ENCODE measurements at places on chromosomes 5 and 9. TPM values are rescaled to one million over a fixed set of nuclear protein-coding genes. Genes with fewer than 3 reads are reported as not detected.

DNA sequence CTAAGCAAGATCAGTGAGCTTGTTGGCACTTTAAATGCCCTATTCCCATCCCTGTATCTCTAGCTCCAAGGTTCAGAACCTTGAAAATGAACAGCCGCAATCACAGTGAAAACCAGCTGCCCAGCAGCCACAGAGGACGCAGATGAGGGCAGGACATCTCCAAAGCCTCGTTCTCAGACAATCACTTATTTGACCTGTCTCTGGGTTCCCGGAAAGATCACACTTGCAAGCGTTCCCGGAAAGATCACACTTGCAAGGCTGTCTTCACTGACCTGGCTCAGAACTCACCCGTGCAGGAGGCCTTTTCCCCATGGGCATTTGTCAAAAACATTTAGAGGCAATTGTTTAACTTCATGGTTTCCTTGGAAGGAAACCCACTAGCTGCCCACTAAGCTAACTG is 25.7 kb downstream of the IPPK start:
- DNase-seq = no peak

DNA sequence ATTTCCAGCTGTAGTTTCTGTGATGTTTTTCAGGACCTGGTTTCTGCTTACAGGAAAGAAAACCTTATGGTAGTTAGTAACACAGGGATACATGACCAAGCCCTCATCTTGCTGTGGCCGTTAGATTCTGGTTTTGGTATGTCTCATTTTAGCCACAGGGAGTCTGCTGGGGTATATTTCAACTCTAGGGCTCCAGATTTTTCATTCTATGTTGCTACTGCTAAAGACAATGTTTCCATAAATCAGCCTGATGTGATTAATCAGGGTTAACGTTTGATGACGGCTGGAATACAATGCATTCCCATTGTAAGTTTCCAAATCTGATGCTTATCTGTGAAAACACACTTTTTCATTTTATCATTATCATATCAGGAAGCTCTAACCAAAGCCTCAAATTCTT is 48.2 kb downstream of the P4HA2 start:
- DNase-seq = no peak

DNA sequence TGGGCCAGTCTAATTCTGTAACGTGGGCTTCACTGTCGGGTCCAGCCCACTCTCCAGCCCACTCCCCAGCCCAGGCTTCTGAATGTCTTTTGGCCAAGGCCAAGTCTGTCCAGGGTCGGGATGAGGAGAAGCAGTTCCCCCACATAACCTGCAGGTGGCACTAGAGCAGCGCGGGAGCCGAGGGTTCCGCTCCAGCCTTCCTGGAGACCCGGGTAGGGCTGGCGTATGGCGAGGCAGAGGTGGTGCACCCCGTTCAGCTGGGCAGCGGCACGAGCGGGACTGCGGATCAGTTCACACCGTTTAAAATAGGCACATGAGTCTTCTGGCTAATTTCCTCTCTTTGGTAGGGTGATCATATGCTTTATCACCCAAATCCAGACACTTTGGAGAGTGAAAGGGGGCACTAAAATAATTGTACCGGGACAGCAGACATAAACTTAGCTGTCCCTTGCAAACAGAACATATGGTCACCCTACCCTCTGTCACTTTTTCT is 185.9 kb downstream of the MSX2 start:
- peak; percentile 54 for DNase-seq

- peak; percentile 60 for DNase-seq
Measured at GRCh38 chr9:34546834-34547827, 24.3 kb upstream of the ENHO start.

GRCh38 chr5:36153726-36154125 is 1.8 kb downstream of the SKP2 start:
- DNase-seq = no peak

- DNase-seq = no peak
Measured at GRCh38 chr5:68334553-68334886, 119.0 kb downstream of the PIK3R1 start.

- DNase-seq = no peak
Measured at GRCh38 chr5:43422143-43422542, 10.0 kb upstream of the CCL28 start.

- DNase-seq = no peak
Measured at GRCh38 chr5:179613460-179614071, 9.9 kb downstream of the HNRNPH1 start.

DNA sequence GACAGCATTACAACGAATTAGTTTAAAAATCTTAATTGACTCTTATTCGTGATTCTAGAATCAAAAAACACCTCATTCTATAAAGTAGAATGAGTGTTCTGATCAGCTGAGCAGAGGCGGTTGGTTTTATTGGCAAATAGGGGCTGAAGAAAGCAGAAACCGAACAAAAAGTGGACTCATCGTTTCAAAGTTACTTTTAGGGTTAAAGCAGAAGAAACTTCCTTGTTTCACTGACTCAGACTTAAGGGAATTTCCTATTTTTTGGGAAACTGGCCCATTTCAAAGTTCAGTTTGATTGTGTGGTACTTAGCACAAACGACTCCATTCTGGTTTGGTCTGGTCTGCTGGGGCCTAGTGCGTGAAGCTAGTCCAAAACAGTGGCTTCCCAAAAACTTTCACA is 862 bp upstream of the NDUFB6 start:
- no peak for DNase-seq

GRCh38 chr5:125274211-125274610 is 527.8 kb upstream of the ZNF608 start:
- DNase-seq = no peak

GRCh38 chr9:37574241-37574721 is 1.9 kb downstream of the FBXO10 start:
- DNase-seq = no peak

DNA sequence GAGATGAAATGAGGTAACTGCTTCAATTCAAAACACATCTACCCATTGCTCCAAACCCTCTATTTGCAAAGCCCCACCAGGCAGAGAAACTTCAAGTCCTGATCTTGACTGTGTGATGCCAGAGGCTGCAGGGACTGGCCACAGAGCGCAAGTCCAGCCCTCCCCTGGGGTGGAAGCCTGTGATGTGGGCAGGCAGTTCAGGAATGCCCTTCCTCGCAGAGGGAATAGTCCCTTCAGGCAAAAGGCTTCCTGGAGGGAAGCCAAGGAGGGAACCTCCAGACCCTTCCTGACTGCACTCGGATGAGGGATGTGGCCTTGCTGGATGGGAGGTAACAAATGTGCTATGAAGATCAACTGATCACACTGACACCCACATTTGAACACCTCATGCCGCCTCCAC is 131.2 kb downstream of the SLIT3 start:
- no peak for DNase-seq

DNA sequence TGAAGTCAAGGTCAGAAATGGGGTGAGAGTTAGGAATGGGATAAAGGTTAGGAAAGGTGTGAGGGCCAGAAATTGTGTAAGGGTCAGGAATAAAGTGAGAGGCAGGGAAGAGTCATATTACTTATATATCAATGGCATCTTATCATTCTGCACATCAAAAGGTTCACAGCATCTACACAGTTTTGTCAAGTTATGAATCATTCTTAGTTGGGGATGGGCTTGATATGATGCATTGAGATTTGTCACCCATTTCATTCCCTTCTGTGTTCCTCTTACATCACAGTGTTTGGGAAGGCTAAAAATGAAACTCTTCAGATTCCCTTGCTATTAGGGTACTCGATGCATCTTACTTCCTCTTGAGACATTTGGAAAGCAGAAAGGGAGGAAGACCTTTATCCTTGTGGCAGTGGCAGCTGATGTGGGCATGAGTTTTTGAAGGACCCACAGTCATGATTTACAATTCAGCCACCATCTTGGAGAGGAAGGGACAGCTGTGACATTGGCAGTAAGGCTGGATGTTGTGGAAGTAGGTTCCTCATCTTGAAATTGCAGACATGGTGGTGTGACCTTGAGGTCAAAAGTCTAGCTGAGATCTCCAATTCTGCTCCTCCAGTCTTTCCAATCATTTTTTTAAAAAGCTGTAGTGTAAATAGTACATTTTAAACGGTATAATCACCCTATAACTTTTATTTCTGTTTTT is 24.2 kb upstream of the NPR3 start:
- no peak for DNase-seq

DNA sequence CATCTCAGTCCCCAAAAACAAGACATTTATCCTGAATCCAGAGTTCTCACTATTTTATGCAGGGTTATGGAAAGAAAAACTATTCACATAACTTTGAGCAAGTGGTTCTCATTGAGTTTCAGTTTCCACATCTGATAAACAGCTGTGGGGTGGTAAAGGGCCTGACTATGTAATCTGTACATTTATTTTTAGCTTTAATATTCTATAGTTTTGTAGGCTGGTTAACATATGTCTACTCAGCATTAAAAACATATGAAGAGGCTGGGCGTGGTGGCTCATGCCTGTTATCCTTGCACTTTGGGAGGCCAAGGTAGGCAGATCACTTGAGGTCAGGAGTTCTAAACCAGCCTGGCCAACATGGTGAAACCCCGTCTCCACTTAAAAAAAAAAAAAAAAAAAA is 301.5 kb upstream of the CCNG1 start:
- DNase-seq = no peak

- DNase-seq = no peak
Measured at GRCh38 chr9:127154390-127155191, 32.2 kb upstream of the ANGPTL2 start.

ADAMTS19 gene
- total RNA-seq = not detected

PCDHA9 gene
- total RNA-seq = not detected

SOHLH1 gene
- total RNA-seq = not detected

PCDHGA2 gene
- not detected for total RNA-seq

NPR2 gene
- 4.7 TPM for total RNA-seq
